ENCODE measurements at places on chromosomes 2 and 18.

DNA sequence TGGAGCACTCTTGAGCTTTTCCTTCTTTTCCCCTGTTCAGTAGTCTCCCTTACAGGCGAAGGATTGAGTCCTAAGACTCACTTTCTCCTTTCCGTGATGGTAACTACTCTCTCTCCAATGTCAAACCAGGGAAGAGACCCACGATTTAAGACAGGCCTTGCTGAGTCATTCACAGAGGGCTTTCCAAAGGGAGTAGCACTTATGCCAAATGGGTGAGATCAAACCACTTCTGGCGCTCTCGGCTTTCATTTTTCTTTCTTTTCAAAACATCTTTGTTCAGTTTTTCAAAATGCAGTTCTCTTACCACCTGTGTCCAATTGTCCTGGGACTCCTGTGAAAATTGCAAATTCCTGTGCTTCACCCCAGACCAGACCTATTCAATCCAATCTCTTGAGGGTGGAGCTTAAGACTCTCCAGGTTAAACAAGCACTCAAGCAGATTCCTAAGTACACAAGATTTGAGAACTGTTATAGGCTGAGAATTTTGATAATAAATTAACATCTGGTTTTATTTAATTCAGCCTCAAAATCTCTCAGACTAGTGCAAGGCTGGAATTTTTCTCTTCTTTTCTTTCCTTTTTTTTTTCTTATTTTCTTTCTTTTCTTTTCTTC, 14.4 kb upstream of the MRPL19 start:
- DNase-seq, result no peak

- DNase-seq, result no peak
Measured at GRCh38 chr2:43905871-43906270, 67.1 kb downstream of the ABCG8 start.

- no peak for DNase-seq
Measured at GRCh38 chr2:104289651-104290565, 564.0 kb upstream of the POU3F3 start.

GRCh38 chr18:13124411-13124810, 94.1 kb upstream of the LDLRAD4 start:
- no peak for DNase-seq

- DNase-seq, result peak; percentile 30
Measured at GRCh38 chr2:191571163-191571769, 106.7 kb upstream of the NABP1 start.

DNA sequence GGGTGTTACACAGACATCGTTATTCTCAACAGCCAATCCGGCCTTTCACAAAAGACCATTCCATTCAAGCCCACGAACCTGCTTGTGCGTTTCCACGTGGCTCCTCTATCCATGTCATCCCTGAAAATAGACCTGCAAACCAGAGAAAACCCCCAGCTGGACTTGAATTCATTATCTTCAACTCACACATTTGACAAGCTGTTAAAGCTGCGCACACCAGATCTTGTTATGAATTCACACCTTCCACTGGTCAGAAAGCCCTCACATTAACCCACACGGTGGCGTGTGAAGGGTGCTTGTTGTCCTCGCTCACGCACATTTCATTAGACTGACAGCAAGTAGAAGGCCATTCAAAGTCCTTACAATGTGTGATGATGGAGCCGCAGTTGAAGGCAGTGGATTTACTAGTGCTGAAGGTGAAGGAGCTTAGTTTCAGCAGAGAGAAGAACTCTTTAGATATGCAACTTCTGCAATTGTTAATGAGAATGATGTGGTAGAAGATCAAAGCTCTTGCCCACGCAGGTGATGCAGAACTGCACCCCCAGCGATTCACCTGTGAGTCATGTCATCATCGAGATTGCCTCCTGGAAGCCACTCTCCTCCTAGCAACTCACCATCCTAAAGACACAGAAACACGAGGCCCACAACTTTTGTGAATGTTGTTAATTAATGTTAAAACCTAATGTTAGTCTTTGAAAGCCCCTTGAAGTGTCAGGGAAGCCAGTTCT, 224.8 kb upstream of the SOX11 start:
- DNase-seq, result no peak

GRCh38 chr18:13442451-13442850, 223.9 kb downstream of the LDLRAD4 start:
- DNase-seq, result no peak

- no peak for DNase-seq
Measured at GRCh38 chr2:83633423-83633822, 825.7 kb downstream of the SUCLG1 start.

GRCh38 chr2:140457483-140457882, 1673.3 kb downstream of the LRP1B start:
- DNase-seq, result no peak

DNA sequence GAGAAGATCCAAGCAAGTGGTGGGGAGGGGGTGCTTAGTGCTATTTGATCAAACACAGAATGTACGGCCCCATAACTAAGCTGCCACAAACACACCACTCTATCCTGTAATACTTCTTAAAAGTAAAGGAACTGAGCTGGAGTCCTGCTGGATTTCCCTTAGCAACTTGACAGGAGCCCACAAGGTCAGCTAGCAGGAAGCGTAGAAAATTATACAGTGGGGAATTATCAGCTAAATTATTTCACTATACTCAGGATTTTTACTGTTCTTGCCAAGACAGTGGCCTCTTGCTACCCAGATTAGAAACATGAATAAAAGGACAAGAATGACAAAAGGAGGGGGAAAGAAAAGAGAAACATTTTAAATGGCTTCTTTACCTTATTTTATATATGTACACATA, 217.1 kb downstream of the ZNF521 start:
- DNase-seq, result no peak

All from GM06990 (cell line).